Ureter (tissue), 1 donor: ENCODE measurements at places on chromosomes 4 and X. TPM values are rescaled to one million over a fixed set of nuclear protein-coding genes. Genes with fewer than 3 reads are reported as not detected.

Gene GPRASP1
- total RNA-seq, result 16.8 TPM

- DNase-seq, result no peak
Observed at GRCh38 chr4:108227923-108228322, 59.2 kb upstream of the LEF1 start.

DNA sequence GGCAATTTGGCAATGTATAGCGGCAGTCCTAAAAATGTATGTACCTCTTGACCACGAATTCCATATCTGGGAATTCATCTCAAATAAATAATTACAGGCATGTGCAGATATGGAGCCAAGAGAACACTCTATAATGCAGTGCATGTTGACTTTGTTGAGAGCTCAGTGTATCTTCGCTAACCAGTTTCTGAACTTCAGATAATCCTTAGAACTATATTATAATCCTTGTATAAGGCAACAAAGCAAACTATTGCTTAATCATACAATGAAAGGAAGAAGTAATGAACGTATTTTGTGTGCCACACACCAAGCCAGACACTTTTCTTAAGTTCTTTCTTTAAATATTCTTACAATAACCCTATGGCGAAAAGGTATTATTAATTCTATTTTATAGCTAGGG is 168.5 kb downstream of the SMIM20 start:
- DNase-seq, result no peak

- DNase-seq, result no peak
Observed at GRCh38 chr4:154120690-154121345, 331.9 kb upstream of the SFRP2 start.

- no peak for DNase-seq
Observed at GRCh38 chr4:72690771-72691170, 121.8 kb upstream of the ADAMTS3 start.

DNA sequence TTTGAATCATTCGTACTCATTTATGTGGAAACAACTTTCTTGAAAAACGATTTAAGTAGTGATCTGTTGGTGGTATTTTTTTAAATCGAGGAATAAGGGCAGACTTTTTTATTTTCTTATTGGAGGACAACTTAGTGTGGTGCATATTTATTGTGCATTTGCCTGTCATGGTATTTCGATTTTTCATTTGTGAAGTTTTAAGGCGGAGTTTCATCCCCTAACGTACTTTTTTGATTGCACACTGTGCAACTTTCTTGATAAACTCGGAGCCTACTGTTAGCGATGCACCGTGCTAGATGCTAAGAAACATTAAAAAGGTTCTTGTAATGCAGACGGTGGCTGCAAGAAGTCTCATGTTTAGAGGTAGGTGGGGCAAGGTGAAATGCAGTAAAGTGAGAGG is 1.4 kb downstream of the ZFX start:
- DNase-seq, result no peak

Gene ALPK1
- total RNA-seq, result 49.1 TPM

GRCh38 chr4:4397441-4397819 is 10.5 kb downstream of the NSG1 start:
- DNase-seq, result no peak

Gene NIPAL1
- total RNA-seq, result 57.3 TPM

Gene KDR
- total RNA-seq, result 27.4 TPM

Gene EMD
- total RNA-seq, result 80.4 TPM

- peak; percentile 55 for DNase-seq
Observed at GRCh38 chr4:663438-664428, 10.3 kb downstream of the ATP5ME start.

- no peak for DNase-seq
Observed at GRCh38 chr4:20127626-20128025, 124.1 kb upstream of the SLIT2 start.

DNA sequence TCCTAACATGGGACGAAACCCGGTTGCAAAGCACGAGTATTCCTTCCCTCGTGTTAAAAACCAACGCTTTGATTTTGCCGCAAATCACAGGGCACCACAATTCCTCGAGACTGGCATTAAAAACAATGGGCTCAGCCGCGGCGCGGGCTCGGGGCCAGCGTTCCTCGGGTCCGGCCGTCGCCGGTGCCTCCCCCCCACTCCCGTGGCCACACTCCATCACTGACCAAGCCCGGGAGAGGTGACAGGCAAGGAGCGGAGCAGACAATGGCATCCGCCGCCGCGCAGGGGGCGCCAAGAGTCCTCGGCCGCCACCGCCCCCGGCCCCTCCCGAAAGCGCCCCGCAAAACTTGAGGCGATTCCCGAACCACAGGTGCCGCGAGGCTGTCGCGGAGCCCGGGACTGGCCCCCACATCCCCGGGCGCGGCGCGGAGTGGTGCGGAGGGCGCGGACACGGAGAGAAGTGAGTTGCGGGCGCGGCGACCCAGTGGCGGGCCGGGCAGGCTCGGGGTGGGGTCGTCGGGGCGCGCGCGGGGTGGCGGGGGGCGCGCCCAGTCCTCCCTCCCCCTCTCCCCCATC is 445 bp downstream of the AP1S2 start:
- peak; percentile 55 for DNase-seq

Gene MAGEB6
- not detected for total RNA-seq

Gene CORIN
- 25.0 TPM for total RNA-seq

Gene PAGE4
- total RNA-seq, result not detected

- no peak for DNase-seq
Observed at GRCh38 chrX:27163236-27163635, 299.9 kb downstream of the PPP4R3C start.

GRCh38 chr4:118398226-118399090 is 45.7 kb upstream of the PRSS12 start:
- DNase-seq, result no peak

Gene RGN
- total RNA-seq, result 7.0 TPM

GRCh38 chrX:40104630-40104984 is 6.8 kb upstream of the BCOR start:
- DNase-seq, result no peak

Gene GAGE12E
- not detected for total RNA-seq

GRCh38 chrX:23907111-23907497 is 634 bp downstream of the APOO start:
- peak; percentile 46 for DNase-seq

GRCh38 chr4:10596586-10597290 is 87.8 kb downstream of the CLNK start:
- no peak for DNase-seq

- no peak for DNase-seq
Observed at GRCh38 chr4:162061214-162061613, 102.6 kb downstream of the FSTL5 start.

GRCh38 chr4:39539089-39539611 is 11.9 kb upstream of the UGDH start:
- no peak for DNase-seq

Gene ARMCX1
- 17.6 TPM for total RNA-seq

Gene MAP9
- 12.3 TPM for total RNA-seq

DNA sequence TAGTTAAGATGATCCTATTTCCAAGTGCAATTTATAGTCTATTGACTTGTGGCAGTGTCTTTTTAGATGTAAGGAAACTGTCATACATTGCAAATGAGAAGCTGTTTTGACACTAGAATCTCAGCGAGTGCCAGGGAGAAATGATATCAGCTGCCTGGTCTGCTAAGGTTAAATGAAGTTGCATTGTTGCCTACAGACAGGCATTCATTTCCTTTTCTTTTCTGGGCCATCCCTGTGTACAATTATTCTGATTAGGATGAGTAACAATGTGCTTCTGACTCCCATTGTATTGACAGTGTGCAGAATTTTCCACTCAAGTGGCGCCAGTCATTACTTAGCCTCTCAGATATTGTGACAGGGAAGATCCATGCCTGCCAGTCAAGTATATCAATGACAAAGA is 231.2 kb downstream of the GPAT3 start:
- no peak for DNase-seq

- no peak for DNase-seq
Observed at GRCh38 chrX:154090731-154091130, 6.8 kb downstream of the MECP2 start.

Gene PAGE2
- total RNA-seq, result not detected

Gene RHOH
- 7.7 TPM for total RNA-seq

Gene RAB41
- total RNA-seq, result not detected

GRCh38 chr4:147594107-147594506 is 23.1 kb upstream of the TMEM184C start:
- no peak for DNase-seq

DNA sequence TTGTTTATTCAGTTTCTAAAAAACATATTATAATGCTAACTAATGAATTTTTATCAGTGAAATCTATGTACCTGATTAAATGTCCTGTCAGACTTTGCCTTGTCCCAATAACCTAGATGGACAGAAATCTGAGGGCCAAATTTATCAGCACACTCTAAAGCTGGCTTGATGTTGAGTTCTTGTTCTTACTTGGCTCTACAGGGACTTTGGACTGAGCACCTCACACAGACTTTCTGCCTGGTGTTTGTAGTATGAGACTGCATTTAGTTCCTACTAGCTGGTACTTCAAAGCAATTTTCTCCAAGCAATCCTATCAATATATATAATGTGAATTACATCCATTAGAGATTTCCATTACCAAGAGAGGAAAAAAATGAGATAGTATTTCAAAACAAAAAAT is 37.8 kb downstream of the INTS12 start:
- DNase-seq, result no peak

Gene ERVMER34-1
- 3.7 TPM for total RNA-seq

Gene SEL1L3
- 100 TPM for total RNA-seq

Gene CLDN2
- not detected for total RNA-seq

DNA sequence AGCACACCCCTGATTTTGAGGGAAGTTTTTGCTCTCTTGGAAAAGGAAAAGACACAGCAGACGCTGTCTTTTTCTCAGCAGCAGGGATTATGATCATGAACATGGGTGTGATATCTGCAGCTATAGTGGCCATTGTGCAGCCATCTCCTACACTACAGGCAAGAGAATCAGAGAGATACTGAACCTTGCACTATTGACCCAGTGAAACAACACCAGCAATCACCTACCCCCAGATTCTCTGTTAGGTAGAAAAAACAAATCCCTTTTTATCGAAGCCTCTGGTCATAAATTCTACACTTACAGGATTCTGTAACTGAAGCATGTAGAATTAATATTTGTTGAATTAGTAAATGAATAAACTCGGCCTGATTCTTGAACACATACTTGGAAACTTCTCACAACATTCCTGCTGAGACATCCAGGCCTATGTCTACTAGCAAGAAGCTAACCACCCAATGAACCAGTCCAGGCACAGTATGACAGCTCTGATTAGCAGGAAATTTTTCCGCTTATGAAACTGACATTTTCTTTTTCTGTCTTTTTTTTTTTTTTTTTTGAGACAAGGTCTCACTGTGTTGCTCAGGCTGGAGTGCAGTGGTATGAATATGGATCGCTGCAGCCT is 5.0 kb upstream of the AFAP1 start:
- DNase-seq, result no peak

GRCh38 chrX:17968367-17968766 is 107.3 kb upstream of the RAI2 start:
- DNase-seq, result no peak
